Mesenchymal stem cell (in vitro differentiated cells and primary cell): ENCODE measurements at places on chromosomes 6 and 20.

- no peak for DNase-seq
Measured at GRCh38 chr20:59040667-59041066, 1.9 kb downstream of the PRELID3B start.

DNA sequence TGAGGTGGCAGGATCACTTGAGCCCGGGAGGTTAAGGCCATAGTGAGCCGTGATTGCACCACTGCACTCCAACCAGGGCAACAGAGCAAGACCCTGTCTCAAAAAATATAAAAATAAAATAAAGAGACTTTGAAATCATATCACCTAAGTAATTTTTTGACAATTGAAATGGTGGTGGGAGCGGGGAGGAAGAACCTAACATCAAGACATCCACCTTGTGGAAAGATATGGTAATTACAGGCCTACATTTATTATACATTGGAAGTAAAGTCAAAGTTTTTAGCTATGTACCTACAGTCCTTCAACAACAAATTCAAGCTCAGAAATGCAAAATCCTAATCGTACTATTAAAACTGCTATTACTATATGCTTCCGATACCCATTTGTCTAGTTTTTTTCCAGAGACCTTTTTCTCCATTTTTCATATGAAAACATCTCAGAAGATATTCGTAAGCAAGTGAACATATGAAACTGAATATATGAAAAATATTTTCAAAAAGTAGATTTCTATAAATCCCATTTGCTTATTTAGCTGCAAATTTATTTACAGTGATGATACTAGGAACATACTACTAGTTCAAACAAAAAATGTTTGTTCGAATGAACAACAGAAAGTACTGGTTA, 83.3 kb downstream of the SYCP2 start:
- peak; percentile 5 for DNase-seq

DNA sequence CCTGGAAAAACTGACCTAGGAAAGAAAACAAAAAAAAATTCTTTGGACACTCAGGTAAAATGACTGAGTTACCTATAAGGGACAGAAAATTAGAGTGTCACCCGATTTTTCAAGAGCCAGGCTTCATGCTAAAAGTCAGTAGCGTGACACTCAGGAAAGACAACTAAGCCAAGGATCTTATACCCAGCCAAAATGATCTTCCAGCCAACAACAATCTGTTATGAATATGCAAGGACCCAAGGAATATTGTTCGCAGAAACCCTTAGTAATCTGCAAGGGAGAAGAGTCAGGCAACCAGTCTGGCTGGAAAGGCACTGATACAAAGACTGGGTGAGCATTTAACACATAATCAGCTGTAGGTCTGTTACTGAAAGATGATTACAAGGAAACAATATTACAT, 203.6 kb downstream of the GMPR start:
- no peak for DNase-seq

DNA sequence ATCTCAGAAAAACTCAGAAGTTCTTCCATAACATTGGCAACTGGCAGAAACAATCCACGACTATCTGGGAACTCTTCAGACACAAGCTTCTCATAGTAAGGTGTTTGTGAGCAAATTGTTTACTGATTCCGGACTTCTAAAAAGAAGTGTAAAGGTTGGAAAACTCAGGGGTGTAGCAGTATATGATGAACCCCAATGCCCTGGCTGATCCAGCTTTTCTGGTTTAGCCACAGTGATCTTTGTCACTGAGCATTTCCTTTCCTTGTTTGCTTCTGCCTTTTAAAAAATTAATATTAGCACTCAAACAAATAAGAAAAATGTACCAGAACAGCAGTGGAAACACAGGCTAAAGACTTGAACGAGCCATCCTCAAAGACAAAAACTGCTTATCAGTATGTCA, 4.9 kb downstream of the RGS17 start:
- DNase-seq: no peak

GRCh38 chr6:161276605-161277155, 2.8 kb upstream of the AGPAT4 start:
- no peak for DNase-seq

GRCh38 chr6:30940361-30940986, at the start of gene MUCL3:
Gene MUCL3 (plus strand): TSS chr6:30940973. CDS start chr6:30941000, 27 bp downstream.
- no peak for DNase-seq

DNA sequence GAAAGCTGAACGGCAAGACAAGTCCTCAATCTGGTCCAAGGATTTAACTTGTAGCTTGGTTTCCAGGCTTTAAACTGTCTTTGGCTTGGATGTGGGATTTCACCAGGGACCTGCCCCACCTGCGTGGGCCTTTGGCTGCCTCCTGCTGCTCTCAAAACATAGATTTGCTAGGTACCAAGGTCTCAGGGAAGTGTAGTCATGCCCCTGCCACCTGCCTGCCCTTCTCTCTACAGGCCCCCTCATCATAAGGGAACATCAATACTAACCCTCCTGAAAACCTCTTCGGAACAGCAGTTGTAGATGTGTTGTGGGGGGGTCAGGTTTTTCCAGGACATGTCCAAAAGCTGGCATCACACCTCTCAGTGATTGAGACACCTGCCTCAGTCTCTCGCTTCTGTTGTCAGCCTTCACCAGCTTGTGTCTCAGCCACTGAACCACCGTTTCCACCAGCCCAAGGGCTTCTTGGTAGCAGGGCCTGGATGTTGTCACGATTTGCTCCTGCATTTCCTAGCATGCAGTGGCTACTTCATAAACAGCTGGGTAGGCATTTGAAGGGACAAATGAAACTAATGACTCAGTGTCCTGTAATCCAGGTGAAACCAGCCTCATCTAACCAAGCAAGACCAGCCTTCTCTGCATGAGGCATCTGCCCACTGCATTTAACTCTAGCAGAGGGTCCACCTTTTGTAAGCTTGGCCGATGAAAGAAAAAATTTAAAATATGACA, 141.6 kb upstream of the THBS2 start:
- DNase-seq: no peak

DNA sequence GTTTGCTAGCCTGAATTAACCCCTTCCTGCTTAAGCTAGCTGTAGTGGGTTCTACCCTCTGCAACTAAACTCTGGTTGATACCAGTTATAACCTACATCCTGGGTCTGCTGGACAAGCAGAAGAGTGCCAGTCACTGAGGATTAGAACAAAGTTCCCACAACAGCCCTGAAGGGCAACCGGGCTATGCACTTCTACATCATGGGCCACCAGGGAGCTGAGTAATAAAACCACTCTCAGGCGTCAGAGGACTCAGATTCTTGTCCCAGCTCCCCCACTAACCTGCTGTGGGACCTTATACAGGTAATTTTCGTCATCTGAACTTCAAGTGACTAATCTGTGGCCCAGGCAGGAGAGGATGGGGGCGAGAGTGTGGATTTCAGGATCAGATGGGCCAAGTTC, 56.8 kb downstream of the EYA2 start:
- no peak for DNase-seq

DNA sequence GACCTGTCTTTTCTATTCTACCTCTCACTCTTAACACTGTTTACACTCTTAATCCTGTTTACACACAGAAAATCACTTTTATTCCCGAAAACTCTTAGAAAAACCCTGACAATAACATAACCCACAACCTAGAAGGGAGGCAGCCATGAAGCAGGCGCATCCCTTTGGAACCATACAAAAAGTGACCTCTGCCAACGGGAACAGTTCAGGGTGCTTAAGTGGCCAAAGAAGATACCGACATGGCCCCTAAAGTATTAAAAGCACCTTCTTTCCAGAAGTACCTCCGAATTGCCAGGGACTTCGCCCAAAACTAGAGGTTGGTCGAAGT, 490 bp downstream of the MMUT start:
- no peak for DNase-seq
